ENCODE measurements at places on chromosomes 3 and 15.
A peak's percentile ranks its signal among the peaks of the same experiment; 100 is the strongest.

- DNase-seq, result no peak
These were observed 71.9 kb upstream of the FBN1 start for GRCh38 chr15:48717458-48717857.

DNA sequence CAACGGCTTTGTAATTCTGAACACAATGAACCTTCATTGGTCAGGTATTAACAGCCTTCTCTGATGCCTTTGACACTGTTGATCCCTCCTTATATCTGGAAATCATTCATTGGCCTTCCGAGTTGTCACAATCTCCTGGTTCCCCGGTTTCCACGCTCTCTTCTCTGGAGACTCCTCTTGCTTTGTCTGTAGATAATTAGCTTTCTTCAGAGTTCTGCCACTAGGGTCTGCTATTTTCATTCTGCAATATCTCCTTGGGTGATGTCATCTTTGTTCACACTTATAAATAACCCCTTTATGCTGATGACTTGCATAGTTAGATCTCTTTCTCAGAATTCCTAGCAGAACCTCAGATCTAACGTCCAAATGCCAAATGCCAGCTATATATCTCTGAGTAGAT, 583.8 kb upstream of the ZNF717 start:
- DNase-seq, result no peak

DNA sequence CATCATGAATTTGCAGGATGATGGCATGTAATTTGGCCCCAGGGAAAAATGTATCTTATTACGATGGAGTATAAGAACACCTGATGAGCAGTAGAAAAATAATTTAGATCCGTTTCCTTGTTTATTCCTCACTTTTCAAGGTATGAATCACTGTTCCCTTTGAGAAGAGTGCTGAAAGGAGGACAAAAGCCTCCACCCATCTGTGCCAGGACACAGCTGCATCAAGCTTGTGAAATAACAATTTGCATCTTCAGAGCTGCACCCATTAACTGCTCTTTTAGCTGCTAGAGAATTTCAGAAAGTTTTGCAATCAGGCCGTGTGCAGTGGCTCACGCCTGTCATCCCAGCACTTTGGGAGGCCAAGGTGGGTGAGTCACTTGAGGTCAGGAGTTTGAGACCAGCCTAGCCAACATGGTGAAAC, 9.6 kb downstream of the CLDND1 start:
- DNase-seq, result no peak

DNA sequence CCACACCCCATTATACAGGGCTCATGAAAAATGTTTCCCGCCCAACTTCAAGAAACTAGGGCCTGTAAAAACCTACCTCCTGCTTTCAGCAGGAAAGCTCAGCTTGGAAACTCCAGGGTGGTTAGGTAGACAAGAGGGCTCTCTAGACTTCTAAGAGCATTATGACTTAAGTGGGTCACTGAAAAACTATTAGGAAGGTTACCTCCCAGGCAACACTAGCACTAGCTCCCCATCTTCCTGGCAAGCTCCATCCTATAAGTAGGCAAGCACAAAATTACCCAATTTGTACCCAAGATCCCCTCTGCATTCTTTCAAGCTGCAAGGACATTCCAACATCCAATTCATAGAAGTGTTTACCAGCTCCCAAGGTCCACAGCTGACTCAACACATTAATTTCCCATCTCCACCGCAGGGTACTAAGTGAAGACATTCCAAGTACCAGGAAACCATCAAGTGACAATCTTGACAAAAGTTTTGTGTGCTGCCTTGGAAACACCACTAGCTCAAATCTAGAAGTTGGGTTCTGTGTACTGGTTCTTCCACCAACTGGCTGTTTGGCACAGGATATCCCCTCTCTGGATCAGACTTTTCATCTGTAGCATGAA, 46.9 kb downstream of the WNT5A start:
- DNase-seq, result no peak

DNA sequence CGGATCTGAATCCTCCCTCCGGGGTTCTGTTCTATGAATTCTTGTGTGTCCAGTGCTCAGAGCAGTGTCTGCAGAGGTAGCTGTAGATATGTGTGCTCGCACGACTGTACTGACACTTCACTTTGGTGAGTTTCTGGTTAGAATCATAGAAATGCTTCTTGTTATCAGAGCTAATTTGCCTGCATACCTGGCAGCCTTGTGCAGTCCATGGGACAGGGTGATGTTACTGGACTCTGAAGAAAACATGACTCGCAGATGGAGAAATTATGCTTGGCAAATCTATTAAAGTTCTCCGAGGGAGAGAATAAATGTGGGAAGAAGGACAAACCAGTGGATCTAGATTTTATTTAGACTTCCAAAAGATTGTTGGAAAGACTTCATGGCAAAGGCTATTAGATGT, 12.2 kb downstream of the CGNL1 start:
- DNase-seq, result no peak

- DNase-seq, result no peak
These were observed 425.3 kb upstream of the PROK2 start for GRCh38 chr3:72210261-72210660.

- no peak for DNase-seq
These were observed 22.4 kb upstream of the SRP14 start for GRCh38 chr15:40061212-40061901.

- DNase-seq, result peak; percentile 71
These were observed 223.2 kb downstream of the MTHFS start for GRCh38 chr15:79673416-79674123.

DNA sequence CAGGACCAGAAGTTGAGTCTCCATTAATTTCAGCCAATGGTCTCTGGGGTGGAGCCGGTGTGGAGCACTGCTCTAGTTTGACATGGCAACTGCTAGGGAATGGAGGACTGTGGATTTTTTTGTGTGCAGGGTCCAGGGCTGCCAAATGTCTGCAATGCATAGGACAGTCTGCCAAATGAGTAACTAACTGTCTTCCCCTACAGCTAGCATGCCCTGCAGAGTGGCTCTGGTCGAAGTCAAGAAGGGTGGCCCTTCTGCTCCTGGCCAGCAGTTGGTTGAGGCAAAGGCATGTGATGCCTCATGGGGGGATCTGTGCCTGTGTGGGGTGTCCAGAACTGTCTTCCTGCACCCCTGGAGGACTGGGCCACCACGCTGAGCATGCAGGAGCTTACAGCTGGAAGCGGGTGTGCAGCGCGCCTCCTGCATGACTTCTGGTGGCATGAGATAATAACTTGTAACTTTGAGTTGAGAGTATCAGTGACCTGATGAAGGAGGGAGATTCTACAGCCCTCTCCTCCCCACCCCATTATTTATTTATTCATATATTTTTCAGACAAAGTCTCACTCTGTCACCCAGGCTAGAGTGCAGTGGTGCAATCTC, 4.6 kb downstream of the TPRA1 start:
- DNase-seq, result no peak

DNA sequence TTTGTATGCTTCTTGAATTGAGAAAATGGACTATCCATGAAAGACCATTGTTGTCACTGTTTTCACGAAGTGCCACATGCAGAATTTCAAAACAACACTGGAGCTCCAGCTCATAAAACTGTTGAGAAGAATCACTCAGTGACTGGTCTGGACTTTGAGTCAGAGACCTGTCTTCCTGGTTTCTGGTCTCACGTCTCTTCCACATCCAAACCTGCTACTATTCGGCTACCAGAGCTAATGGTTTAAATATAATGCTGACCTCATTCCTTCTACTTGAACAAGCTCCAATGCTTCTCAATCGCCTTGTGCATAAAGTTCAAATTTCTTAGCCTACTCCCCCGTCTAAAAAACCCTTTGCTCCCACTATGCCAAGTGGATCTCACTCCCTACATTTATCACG, 227.9 kb upstream of the NR2F2 start:
- DNase-seq, result no peak

GRCh38 chr3:64806668-64807605, 119.1 kb upstream of the ADAMTS9 start:
- DNase-seq, result no peak

GRCh38 chr15:50150349-50150748, 31.3 kb upstream of the ATP8B4 start:
- DNase-seq, result no peak

DNA sequence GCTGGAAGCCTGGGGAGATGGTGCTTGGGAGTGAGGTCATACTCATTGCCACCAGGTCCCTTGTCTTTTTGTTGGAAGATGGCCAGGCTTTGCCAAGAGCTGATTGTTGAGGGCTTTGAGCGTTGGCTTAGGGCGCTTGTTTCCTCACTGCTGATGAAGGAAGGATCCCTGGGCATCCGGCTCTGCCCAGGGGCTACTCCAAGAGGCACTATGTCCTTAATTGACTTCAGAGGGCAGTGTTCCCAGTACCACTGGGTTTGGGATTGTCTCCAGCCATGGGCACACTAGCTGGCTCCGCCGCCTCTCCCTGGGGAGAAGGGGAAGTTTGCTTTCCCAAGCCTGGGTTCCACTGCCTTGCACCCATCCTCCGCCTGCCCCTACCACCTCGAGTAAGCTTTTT, 57.2 kb upstream of the RGMA start:
- DNase-seq, result no peak

DNA sequence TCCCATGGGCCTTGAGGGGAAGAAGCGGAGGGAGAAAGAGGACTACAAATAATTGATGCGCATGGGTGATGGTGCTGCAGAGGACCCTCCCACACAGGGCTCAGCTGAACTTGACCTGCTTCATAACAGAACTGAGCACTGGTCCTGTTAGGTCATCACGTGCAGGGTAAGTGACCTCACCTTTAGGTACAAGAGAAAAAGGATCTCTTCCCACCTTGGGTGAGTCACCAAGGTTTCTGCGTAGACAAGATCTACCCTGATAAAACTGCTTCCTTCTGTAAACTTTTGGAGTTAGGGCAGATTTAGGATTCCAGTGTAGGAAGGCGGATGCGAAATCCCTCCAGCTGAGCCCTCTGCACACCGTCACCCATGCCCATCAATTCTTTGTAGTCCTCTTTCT, 67.1 kb downstream of the FEM1B start:
- no peak for DNase-seq

DNA sequence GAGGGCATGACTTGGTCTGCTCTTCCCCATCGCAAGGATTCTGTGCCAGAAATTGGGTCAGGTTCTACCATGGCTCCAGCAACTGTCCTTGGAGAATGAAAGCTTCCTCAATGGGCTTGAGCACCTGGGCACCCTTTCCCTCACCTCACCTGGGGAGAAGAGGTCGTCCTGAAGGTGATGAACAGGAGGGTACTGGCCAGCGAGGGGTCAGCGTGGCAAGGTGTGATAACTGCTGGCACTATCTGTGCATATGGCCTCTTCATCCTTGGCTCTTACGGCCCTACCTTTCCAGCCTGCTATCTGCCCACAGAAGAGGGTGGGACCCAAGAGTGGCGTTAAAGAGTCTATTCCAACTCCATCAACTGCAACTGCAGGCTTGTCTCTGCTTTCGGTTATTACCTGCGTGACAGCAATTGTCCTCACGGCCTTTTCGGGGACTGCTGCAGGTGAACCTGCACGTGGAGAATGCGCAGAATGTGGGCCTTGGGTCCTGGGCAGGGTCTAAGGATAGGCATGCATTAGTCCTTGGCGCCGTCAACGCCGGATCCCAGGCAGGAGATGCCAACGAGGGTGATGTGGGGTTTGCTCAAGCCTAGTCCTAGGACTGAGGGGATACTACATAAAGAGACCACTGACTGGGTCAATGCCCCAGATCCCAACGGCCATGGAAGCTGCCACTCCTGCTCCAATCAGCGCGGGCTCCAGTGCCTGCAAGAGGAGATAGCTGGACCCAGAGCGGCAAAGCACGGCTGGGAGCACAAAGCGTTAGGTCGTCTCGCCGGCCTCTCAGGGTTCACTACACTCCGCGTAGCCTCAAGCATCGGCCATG, 625 bp upstream of the RBM15B start:
- DNase-seq, result no peak

GRCh38 chr15:38059665-38060064, 125.2 kb downstream of the TMCO5A start:
- peak; percentile 85 for DNase-seq

DNA sequence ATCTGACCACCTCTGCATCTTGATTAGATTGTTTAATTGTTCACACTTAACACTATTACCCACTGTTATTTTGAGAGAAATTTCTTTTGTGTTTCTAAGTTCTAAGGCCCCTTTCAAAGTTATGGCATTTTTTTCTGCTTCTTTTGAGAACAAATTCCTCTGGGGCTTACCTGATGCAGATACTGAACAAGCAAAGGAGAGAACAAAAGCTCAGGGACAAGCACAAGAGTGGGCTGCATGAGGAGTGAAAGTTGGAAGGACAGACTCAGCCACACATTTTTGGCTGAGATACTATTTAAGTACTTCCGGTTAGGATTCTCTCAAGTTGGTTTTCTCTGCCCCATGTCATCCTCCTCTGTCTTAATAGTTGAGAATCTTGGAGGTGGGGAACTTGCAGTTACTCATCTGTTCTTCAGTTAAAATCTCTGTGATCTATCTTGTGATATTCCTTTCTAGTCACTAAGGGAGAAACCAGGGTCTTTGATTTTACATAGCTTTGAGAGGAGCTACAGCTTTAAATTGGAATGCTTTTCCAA, 54.7 kb downstream of the CMTM6 start:
- DNase-seq, result no peak

DNA sequence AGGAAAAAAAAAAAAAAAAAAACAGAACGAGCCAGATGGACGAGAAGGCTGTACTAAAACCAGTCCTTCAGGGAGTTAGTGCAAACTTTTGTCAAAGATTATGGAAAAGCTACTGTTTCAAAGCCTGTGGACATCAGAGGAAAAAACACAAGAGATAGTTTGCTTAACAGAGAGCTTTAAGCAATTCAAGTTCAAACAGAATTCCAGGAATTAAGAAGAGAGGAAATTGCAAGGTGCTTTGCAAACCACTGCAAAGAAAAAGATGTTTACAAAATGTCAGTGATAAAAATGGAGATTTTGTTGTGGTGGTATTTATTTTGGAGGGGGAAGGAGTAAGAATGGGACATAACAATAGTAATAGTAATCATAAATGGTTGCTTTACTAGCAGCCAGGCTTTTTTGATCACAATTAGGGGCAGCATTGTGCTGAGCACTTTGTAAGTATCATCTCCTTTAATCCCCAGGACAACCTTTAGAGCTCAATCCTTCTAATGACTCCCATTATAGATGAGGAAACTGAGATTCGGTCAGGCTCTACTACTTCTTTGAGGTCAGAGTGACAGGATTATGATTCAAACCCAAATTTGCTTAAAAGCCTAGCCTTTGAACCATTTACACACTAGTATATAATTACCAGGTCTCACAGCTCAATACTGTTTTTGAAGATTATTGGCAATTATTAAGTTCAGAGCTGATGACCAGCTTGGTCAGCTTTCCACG, 22.4 kb upstream of the ARHGEF3 start:
- no peak for DNase-seq

- no peak for DNase-seq
These were observed 54.6 kb downstream of the STRIT1 start for GRCh38 chr3:155238845-155239244.

- no peak for DNase-seq
These were observed 361.0 kb upstream of the IL12A start for GRCh38 chr3:159627634-159628033.

- peak; percentile 24 for DNase-seq
These were observed 148.3 kb downstream of the LRRC28 start for GRCh38 chr15:99399618-99400017.

DNA sequence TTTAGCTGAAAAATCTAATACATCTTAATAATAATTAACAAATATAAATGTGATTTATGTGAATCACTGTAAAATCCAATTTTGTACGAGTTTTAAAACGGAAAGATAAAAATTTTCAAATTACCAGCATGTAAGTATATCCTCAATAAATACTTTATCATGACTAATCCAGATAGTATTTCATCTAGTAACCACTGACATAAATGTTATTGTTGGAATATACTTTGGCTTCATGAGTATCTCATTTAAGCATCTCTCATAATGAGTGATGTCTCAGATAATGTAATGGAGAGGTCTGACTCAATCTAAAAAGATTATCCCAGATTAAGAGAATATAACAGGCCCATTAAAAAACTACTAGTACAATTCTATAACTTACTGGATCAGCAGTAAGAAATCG, 216.3 kb downstream of the STAG1 start:
- DNase-seq, result no peak

- no peak for DNase-seq
These were observed 8.4 kb downstream of the RAB6B start for GRCh38 chr3:133887074-133887802.
